ENCODE measurements at places on chromosomes 2 and 18. TPM values are rescaled to one million over a fixed set of nuclear protein-coding genes. Genes with fewer than 3 reads are reported as not detected.
A peak's percentile ranks its signal among the peaks of the same experiment; 100 is the strongest.

- H3K4me3 ChIP-seq, result no peak overlapping the region
- no peak for DNase-seq
- no peaks in the 10 kb centered on the region for H3K36me3 ChIP-seq
- no peaks in the 10 kb centered on the region for H3K27me3 ChIP-seq
Observed at GRCh38 chr18:47932603-47933002, 2.1 kb upstream of the SMAD2 start.

- peak overlapping the region; percentile 26 for H3K27ac ChIP-seq
- no peaks in the 10 kb centered on the region for H3K36me3 ChIP-seq
- DNase-seq, result no peak
- H3K4me3 ChIP-seq, result no peak overlapping the region
- H3K27me3 ChIP-seq, result no peaks in the 10 kb centered on the region
Observed at GRCh38 chr2:231228974-231229529, 30.6 kb downstream of the ARMC9 start.

DNA sequence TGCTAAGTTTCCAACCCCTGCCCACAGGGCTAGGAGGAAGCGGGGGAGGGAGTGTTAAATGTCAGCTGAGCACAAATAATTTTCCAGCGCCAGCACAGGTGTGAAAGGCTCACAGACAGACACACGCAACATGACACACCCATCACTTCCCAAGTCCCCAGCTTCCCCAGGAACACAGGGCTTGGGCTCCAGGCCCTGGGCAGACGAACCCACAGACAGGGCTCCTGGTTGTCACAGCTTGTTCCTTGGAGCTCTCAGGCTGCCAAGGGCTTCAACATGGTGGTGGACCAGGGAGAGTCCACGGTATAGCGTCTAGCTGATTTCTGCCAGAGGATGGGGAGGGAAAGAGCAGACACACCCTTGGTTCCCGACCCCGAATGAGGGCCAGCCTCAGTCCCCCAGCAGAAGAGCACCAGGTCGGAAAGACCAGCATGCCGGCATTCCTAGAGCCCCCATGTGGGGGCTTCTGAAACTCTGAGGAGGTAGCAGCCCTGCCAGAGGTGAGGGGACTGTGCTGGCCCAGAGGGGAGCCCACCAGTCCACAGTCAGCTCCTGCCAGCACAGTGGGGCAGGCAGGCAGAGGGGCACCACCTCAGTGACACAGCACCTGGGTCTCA lies 1.9 kb downstream of the DUSP2 start:
- no peak for DNase-seq
- no peak overlapping the region for H3K4me3 ChIP-seq
- peaks cover 15% of the 10 kb centered on the region for H3K4me1 ChIP-seq
- H3K27ac ChIP-seq, result no peak overlapping the region

DNA sequence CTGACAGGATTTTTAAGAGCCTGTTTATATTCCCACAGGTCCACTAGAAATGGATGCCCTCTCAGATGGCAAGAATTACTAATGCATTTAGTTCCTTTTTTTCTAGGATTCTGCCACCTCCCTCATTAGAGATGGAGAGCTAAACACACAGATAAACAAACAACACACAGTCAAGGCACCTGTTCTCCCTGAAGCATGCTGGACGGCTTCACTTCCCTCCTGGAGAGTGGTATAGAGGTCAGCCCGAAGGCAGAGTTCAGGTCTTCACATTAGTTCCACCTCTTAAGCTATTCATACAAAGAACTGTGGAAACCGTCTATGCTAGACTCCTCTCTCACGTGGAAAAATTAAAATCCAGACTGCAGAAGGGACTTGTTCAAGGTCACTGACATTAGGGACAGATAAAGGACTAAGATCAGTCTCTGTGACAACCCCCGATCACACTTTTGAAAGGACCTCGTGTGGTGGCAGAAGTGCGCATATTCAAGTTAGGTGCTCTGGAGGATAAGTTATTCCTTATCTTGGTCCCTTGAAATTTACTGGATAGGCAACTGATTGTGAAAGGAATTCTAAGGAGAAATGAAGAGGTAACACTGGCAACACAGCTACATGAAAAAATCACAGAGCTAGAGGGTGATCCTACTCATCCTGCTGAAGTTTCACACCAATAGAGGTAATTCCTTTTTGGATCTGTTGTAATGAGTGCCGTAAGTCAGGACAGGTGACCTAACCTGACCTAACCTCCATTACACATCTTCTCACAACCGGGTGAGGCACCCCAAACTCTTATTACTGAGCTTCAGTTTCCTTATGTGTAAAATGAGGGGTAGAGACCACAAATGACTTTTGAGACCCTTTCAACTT lies 75.1 kb downstream of the SPRED2 start:
- H3K4me3 ChIP-seq, result no peak overlapping the region
- no peak for DNase-seq
- H3K27ac ChIP-seq, result peak overlapping the region; percentile 1
- peaks cover 89% of the 10 kb centered on the region for H3K4me1 ChIP-seq

GRCh38 chr18:44133483-44133882 lies 547.2 kb upstream of the SETBP1 start:
- H3K4me3 ChIP-seq, result no peak overlapping the region
- DNase-seq, result no peak
- no peaks in the 10 kb centered on the region for H3K36me3 ChIP-seq
- H3K4me1 ChIP-seq, result no peaks in the 10 kb centered on the region

GRCh38 chr2:173555833-173556232 lies 201.2 kb downstream of the CDCA7 start:
- no peaks in the 10 kb centered on the region for H3K36me3 ChIP-seq
- no peak for DNase-seq
- H3K27me3 ChIP-seq, result peaks cover 23% of the 10 kb centered on the region

- H3K4me3 ChIP-seq, result no peak overlapping the region
- H3K27ac ChIP-seq, result no peak overlapping the region
- no peaks in the 10 kb centered on the region for H3K27me3 ChIP-seq
- no peaks in the 10 kb centered on the region for H3K4me1 ChIP-seq
Observed at GRCh38 chr2:225400546-225401400, 1.3 kb downstream of the NYAP2 start.

- no peak overlapping the region for H3K4me3 ChIP-seq
- H3K36me3 ChIP-seq, result no peaks in the 10 kb centered on the region
- H3K27ac ChIP-seq, result no peak overlapping the region
- H3K27me3 ChIP-seq, result peaks cover 2% of the 10 kb centered on the region
- DNase-seq, result no peak
Observed at GRCh38 chr2:75788154-75788553, 77.4 kb upstream of the GCFC2 start.

GRCh38 chr2:128016620-128017019 lies 11.2 kb downstream of the SAP130 start:
- no peaks in the 10 kb centered on the region for H3K4me1 ChIP-seq
- no peaks in the 10 kb centered on the region for H3K27me3 ChIP-seq
- DNase-seq, result no peak
- H3K27ac ChIP-seq, result no peak overlapping the region

DNA sequence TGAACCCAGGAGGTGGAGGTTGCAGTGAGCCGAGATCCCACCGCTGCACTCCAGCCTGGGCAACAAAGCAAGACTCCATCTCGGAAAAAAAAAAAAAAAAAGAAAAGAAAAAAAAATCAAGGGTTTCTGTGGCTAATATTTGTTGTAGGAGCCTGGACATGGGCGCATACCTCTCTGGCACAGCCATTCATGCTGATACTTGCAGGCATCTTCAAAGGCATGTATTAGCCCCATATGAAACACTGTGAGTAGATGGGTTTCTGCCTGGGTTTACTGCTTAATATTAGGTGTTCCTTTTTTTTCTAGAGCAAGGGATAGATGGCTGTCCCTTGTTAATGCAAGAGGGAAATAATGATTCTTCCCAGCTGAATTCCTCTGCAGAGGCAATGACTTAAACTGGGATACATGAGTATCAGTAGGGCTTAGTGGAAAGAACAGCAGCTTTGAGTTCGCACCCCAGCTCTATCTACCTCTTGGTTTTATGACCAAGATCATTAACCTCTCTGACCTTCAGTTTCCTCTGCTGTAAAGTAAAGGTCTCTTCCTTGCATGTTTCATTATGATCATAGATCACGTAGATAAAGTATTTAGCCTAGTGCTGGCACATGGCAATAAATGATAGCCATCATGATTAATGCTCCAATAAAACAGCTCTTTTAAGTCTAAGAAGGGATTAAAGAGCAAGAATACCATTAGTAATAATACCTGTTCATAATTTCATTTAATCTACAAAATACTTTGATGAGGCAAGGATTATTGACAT lies 4.5 kb upstream of the ATL2 start:
- no peaks in the 10 kb centered on the region for H3K36me3 ChIP-seq
- H3K27me3 ChIP-seq, result peaks cover 2% of the 10 kb centered on the region
- no peak overlapping the region for H3K4me3 ChIP-seq
- DNase-seq, result no peak
- peaks cover 54% of the 10 kb centered on the region for H3K4me1 ChIP-seq
- H3K27ac ChIP-seq, result no peak overlapping the region

- no peak for DNase-seq
- H3K4me3 ChIP-seq, result no peak overlapping the region
Observed at GRCh38 chr2:100148883-100149282, 6.5 kb upstream of the AFF3 start.

DNA sequence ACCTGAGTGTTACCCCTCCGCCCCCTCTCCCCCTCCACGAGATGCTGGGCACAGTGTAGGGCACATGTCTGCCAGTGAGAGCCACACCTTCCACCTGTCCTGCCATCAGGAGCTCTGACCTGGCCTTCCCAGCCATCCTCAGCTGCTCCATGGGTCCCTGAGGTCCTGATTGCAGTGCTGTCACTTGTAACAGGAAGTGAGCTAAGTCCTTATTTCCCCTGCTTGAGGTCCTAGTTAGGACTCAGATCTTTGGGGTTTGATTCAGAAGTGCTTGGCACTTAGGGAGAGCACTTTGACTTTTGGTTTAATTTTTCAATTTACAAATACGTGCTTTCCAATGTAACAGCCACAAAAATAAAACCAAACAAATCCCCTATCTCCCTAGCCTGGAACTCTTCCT lies 125.5 kb downstream of the WDSUB1 start:
- H3K27me3 ChIP-seq, result no peaks in the 10 kb centered on the region
- H3K36me3 ChIP-seq, result no peaks in the 10 kb centered on the region
- H3K4me1 ChIP-seq, result no peaks in the 10 kb centered on the region
- H3K27ac ChIP-seq, result no peak overlapping the region

- no peak overlapping the region for H3K4me3 ChIP-seq
- H3K4me1 ChIP-seq, result no peaks in the 10 kb centered on the region
- DNase-seq, result no peak
- no peaks in the 10 kb centered on the region for H3K27me3 ChIP-seq
- no peak overlapping the region for H3K27ac ChIP-seq
- no peaks in the 10 kb centered on the region for H3K36me3 ChIP-seq
Observed at GRCh38 chr2:224395620-224396390, 6.1 kb downstream of the FAM124B start.

DNA sequence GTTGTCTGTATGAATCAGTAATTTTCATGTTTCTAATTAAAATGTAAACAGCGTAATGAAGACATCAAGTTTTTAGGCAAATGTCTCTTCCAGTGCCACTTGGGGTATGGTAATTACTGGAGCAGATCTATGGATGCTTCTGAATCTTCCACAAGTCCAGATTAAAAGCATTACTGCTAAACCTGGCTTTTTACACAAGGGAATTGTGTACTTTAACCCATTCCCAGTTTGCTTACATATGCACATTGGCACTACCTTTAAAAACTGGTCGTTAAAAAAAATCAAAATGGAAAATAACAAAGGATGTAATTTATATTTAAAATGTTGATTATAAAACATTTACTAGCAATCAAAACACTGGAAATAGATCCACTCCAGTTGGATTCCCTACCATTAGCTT lies 19.7 kb downstream of the FIGN start:
- H3K27ac ChIP-seq, result no peak overlapping the region
- H3K36me3 ChIP-seq, result no peaks in the 10 kb centered on the region
- H3K27me3 ChIP-seq, result no peaks in the 10 kb centered on the region
- H3K4me1 ChIP-seq, result peaks cover 18% of the 10 kb centered on the region

- no peaks in the 10 kb centered on the region for H3K4me1 ChIP-seq
- H3K36me3 ChIP-seq, result no peaks in the 10 kb centered on the region
- no peak overlapping the region for H3K27ac ChIP-seq
Observed at GRCh38 chr2:175847128-175847527, 154.9 kb downstream of the LNPK start.

DNA sequence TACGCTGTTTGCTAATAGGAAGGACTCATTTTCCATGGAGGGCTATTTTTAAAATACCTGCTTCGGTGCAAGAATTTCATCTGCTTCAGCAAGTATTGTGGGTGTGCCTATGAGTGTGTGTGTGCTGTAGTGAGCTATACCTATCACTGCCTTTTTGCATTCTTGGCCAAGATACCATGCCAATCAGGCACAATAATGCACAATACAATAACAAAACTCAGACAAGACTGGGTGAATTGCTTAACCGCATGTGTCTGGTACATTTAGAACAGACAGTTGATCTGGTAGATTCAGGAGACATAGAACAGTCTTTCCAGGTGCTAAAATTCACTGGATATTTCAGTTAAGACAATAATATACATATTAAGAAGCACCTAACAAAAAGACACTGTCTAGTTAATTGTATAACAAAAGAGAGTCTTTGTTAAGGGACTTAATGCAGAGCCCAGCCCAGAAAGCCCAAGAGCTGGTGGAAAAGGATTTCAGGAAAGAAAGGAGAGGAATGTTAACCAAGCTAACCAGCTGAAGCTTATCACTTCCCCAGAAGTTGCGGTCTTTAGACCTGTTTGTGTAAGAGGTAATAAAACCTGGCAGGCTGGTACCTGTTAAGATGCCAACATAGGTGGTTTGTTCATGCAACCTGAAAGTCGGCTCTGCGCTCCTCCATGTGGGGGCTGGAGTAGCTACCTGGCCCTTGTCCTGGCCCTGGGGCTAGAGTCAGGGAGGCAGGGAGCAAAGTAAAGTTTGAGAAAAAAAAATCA lies 153.3 kb upstream of the RBMS1 start:
- DNase-seq, result no peak
- H3K36me3 ChIP-seq, result no peaks in the 10 kb centered on the region
- H3K4me1 ChIP-seq, result no peaks in the 10 kb centered on the region

DNA sequence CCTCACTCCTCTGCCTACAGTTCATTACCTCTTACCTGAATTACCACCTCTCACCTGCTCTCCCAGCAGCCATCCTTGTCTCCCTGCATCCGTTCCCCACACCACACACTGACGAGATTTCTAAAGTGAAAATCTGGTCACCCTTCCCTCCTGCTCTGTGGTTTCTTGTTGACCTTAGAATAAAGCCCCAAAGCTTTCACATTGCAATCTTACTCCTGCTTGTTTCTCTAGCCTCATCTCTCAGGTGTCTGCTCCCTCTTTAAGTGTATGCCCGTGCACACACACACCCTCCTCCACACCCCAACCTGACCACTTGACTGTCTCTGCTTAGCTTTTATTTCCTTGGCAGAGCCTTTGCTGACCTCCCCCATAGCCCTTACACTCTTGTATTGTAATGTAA lies 122.0 kb upstream of the SKOR2 start:
- H3K4me1 ChIP-seq, result no peaks in the 10 kb centered on the region
- no peaks in the 10 kb centered on the region for H3K27me3 ChIP-seq
- no peaks in the 10 kb centered on the region for H3K36me3 ChIP-seq
- DNase-seq, result no peak
- H3K4me3 ChIP-seq, result no peak overlapping the region
- H3K27ac ChIP-seq, result no peak overlapping the region

GRCh38 chr2:206887745-206888144 lies 51.6 kb upstream of the CPO start:
- no peaks in the 10 kb centered on the region for H3K36me3 ChIP-seq
- H3K4me3 ChIP-seq, result no peak overlapping the region
- no peak for DNase-seq
- no peaks in the 10 kb centered on the region for H3K4me1 ChIP-seq

GRCh38 chr2:231029563-231029962 lies 7.8 kb upstream of the C2orf72 start:
- no peaks in the 10 kb centered on the region for H3K27me3 ChIP-seq
- no peak overlapping the region for H3K27ac ChIP-seq
- H3K4me1 ChIP-seq, result peaks cover 66% of the 10 kb centered on the region
- H3K4me3 ChIP-seq, result no peak overlapping the region
- H3K36me3 ChIP-seq, result no peaks in the 10 kb centered on the region

Gene RNF152
- total RNA-seq, result not detected

Gene ALPG
- total RNA-seq, result not detected

Gene SPAST
- 41.5 TPM for total RNA-seq

Gene C2orf74
- 13.8 TPM for total RNA-seq

Gene MARCO
- total RNA-seq, result not detected

Gene AGXT
- total RNA-seq, result 41.9 TPM

Gene GPBAR1
- total RNA-seq, result 0.09 TPM
